ENCODE measurements at places on chromosomes 3 and 15.

DNA sequence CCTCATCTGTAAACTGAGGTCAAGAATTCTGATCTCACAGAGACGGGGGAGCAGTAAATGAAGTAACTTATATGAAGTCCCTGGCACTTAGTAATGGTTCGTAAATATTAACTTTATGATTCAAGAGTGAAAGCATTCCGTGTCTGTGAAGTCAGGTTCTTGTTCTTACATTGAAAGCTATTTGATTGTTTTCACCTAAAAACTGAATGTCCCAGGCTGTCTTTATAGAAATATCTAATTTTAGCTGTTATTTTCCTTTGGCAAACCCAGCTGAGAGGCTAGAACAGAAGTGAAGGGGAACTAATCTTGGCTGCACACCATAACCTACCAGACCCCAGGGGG lies 84.5 kb downstream of the CHSY1 start:
- DNase-seq = no peak

- DNase-seq = no peak
These were observed 182.8 kb upstream of the TOPAZ1 start for GRCh38 chr3:44058868-44059203.

DNA sequence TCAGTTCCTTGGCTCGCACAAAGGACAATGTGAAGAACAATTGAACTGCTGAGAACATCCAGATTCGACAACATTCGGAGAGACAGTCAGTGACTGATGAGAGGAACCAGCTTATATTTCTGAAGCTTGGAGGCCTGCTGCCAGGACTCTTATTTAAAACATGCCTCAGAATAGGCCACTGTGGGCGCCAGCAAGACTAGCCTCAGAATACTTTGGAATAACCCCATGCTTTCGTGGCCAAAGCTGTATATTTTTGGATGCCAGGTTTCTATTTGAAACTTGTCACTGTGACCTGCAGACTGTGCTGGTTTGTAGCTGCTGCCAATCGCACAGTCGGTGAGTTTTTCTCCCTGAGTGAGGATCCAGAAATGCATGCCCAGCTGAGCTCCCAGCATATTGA lies 129.9 kb upstream of the UBE3A start:
- DNase-seq = no peak

DNA sequence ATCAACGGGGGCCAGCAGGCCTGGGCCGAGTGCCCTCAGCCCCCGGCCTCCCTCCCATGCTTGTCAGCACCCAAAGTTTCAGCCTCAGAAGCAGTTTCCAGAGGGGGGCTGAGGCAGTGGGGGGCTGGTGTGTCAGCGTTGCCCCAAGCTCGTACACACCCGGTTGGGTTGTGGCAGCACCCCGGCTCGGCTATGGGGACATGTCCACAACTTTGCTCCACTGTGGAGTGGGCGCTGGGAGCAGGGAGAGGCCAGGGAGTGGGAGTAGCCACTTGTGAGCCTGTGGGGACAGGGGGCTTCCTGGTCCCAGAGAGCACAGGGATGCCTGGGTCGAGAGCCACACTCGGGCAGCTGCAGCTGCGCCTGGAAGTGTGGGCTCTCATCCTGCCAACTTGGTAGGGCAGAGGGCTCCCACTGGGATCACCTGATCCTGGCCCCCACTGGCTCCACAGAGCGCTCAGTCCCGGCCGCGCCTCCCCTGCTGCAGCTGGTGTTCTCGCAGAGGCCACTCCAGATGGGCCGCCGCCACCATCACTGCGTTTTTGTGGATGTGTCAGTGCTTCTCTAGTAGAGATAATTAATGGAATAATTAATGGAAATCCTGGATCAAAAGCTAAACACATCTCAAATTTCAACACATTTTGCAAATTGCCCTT lies 75.1 kb downstream of the NR1D2 start:
- DNase-seq = no peak

DNA sequence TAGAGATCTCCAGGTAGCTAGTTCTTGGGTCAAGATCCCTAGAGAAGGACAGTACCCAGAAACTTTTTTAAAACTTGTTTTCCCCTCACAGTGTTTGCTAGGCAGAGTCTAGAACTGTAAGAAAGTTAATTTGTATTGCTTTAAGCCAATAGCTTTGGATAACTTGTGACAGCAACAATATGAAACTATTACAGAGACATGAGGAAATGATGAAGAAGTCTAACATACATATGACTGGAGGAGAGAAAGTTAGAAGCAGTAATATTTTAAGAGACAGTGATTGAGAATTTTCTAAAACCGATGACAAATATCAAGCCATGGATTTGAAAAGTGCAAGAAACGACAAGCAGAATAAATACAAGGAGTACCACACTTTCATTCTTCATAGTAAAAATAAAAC lies 10.0 kb downstream of the HMG20A start:
- no peak for DNase-seq
